ENCODE measurements at places on chromosomes 3 and 15.

- H3K36me3 ChIP-seq = peaks cover 10% of the 10 kb centered on the region
- H3K27ac ChIP-seq = no peak overlapping the region
- H3K4me3 ChIP-seq = no peak overlapping the region
- H3K4me1 ChIP-seq = peaks cover 9% of the 10 kb centered on the region
Measured at GRCh38 chr15:78162038-78162437, 12.9 kb downstream of the IDH3A start.

GRCh38 chr3:100082714-100083113, 31.6 kb downstream of the FILIP1L start:
- no peak overlapping the region for H3K27ac ChIP-seq
- H3K36me3 ChIP-seq = no peaks in the 10 kb centered on the region
- H3K4me1 ChIP-seq = peaks cover 8% of the 10 kb centered on the region
- H3K27me3 ChIP-seq = no peaks in the 10 kb centered on the region
- no peak overlapping the region for H3K4me3 ChIP-seq
- DNase-seq = no peak

DNA sequence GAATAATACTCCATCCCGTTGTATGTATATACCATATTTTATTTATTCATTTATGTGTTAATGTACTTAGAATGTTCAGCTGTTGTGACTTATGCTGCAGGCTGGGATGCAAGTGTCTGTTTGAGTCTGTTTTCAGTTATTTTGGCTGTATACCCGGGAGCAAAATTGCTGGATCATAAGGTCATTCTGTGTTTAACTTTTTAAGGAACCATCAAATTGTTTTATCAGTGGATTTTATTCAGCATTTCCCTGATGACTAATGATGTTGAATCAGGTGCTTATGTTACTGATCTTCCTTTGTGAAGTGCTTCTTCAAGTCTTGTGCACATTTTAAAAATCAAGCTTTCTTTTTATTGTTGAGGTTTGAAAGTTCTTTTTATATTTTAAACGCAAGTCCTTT, 118.1 kb downstream of the SLC25A26 start:
- DNase-seq = no peak
- no peak overlapping the region for H3K27ac ChIP-seq
- H3K27me3 ChIP-seq = no peaks in the 10 kb centered on the region
- no peaks in the 10 kb centered on the region for H3K4me1 ChIP-seq
- no peaks in the 10 kb centered on the region for H3K36me3 ChIP-seq
- no peak overlapping the region for H3K4me3 ChIP-seq

DNA sequence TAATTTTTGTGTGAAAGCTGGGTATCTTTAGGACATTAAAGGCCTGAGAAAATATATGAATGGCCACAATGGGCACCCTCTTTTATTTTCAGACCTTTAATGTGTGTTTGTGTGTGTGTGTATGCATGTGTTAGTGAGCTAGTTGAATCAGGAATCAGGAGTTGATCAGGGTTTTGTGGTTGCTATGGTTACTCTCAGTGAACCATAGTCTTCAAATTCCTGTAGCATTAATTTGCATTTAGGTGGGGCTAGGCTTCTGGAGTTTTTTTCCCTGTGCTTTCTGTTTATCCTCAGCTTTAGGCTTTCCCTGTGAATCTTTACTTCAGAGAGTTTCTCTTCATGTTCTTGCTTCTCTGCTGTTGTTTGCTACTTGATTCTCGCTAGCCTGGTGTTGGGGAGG, 122.0 kb upstream of the ONECUT1 start:
- DNase-seq = no peak
- no peak overlapping the region for H3K4me3 ChIP-seq
- no peaks in the 10 kb centered on the region for H3K27me3 ChIP-seq
- no peaks in the 10 kb centered on the region for H3K4me1 ChIP-seq
- no peak overlapping the region for H3K27ac ChIP-seq

All from MM.1S (cell line).